ENCODE measurements at places on chromosomes 5 and 9.
A peak's percentile ranks its signal among the peaks of the same experiment; 100 is the strongest.

GRCh38 chr5:107219993-107220392, 450.7 kb downstream of the EFNA5 start:
- no peak for DNase-seq

GRCh38 chr5:96004087-96004486, 42.4 kb upstream of the ELL2 start:
- DNase-seq = no peak

DNA sequence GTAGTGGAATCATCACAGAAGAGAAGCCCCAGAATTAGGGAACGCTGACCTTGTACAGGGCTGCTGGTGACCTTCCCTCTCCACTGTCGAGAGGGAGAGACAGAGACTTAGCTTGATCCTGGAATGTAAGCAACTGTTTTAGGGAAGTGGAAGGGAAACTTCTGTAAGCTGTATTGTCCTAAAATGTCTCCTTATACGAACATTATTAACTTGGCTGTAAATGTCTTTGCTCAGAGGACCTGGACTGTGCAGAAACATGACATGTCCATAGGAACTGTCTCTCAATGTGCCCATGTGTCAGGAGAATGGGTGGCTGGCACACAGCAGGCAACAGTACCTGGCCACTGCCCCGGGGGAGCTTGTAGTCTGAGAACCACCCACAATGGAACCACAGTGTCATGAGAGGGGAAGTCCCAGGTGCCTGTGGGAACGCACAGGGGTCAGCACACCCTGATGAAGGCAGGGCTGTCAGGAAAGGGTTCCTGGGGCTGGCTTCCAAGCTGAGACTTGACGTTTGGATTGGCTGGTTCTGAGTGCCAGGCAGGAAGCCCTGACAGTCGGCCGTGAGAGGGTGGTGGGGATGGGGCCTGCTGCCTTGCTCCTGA, 34.0 kb downstream of the DAP start:
- no peak for DNase-seq

DNA sequence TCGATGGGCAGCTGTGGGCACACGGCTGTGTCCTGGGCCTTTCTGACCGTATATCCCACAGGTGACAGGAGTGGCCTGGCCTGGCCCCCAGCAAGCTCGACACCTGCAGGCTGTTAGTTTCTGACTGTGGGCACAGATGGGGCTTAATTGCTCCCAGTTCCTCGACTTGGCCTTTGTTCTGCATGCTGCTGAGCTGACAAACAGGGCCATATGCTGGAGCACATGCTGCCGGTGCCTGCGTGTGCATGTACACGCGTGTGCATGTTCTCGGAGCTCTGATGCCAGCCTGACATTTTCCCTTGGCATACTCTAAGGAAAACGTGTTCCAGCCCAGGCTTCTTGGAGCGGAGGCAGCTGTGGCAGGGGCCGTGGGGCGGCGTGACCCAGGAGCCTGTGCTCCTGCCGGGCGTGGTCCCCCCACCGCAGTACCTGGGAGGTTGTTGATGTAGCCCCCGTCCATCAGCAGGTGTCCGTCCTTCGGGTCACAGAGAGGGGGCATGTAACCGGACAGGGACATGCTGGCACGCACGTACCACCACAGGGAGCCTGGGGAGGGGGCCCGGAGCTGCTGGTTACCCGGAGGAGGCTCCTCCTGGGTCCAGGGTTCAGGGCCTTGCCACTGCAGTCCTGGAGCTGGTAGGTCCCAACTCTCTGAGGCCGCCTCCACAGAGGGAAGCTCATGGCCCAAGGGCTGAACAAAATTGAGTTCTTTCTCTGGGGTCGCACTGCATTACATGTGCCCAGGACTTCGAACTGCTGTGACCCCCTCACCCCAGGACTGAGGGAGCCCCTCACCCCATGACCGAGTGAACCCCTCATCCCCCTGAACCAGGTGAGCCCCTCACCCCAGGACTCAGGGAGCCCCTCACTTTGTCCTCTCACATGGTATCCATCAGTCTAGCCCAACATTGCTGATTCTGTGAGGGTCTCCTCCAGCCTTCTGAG, 4.1 kb upstream of the NSMF start:
- no peak for DNase-seq

GRCh38 chr5:139636207-139636792, 11.8 kb upstream of the CXXC5 start:
- DNase-seq = no peak

DNA sequence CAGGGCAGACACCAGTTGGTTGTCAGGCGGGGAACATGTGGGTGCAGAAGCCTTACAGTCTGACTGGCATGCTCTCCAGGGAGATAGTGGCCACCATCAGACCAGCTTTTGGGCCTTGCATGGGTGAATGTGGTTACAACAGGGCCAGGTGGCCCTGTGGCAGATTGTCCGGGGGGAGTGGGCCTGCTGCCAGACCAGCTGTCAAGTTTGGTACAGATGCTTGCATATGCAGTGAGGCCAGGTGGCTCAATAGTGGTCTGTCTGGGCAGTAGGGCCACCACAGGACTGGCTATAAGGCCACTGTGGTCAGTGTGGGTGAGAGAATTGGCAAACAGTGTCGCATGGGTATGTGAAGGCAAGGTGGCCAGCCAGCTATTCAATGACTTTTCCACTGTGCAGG, 148.7 kb downstream of the FAM174A start:
- no peak for DNase-seq

- DNase-seq = no peak
These were observed 457 bp upstream of the IDNK start for GRCh38 chr9:83622433-83622938.

GRCh38 chr9:135592331-135592590, 30.7 kb downstream of the PAEP start:
- no peak for DNase-seq

DNA sequence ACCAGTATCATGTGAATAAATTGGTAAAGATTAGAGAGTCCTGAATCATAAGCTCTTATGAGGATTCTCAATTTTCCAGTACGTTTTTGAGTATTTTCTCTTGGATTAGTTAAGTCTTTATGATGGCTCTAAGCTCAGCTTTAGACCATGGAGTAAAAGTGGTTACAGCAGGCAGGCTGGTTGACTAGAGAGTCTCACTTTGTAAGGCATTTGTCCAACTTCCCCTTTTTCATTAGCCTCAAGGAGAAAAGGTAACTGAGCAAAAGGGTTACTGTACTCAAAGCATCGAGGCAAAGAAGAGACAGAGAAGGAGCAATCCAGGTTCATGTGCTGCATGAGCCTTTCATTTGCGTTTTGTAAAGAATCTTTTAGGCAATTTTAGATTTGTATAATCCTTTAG, 8.5 kb downstream of the NOP16 start:
- DNase-seq = no peak

GRCh38 chr9:85041466-85042137, 372.1 kb downstream of the NTRK2 start:
- DNase-seq = no peak

GRCh38 chr5:134503088-134503936, 22.2 kb upstream of the JADE2 start:
- DNase-seq = peak; percentile 72

DNA sequence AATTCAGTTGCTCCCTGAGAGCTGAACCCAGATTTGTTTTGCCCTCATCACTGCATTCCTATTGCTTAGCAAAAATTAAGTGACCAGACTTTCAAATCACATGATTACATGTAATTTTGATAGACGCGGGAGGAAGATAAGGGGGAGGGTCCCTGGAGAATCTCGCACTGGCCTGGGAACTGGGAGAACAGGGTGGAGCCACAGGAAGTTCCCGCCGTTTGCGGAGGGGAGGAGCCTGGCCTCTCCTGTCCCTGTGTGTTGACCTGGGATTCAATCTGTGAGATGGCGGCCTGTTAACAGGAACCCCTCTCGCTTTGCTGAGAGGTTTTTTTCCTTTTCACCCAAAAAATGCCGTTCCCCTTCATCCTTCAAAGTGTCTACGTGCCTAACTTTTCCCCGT, 142.9 kb upstream of the OR13F1 start:
- no peak for DNase-seq

- DNase-seq = no peak
These were observed 246.9 kb downstream of the ZSWIM6 start for GRCh38 chr5:61578858-61579503.

DNA sequence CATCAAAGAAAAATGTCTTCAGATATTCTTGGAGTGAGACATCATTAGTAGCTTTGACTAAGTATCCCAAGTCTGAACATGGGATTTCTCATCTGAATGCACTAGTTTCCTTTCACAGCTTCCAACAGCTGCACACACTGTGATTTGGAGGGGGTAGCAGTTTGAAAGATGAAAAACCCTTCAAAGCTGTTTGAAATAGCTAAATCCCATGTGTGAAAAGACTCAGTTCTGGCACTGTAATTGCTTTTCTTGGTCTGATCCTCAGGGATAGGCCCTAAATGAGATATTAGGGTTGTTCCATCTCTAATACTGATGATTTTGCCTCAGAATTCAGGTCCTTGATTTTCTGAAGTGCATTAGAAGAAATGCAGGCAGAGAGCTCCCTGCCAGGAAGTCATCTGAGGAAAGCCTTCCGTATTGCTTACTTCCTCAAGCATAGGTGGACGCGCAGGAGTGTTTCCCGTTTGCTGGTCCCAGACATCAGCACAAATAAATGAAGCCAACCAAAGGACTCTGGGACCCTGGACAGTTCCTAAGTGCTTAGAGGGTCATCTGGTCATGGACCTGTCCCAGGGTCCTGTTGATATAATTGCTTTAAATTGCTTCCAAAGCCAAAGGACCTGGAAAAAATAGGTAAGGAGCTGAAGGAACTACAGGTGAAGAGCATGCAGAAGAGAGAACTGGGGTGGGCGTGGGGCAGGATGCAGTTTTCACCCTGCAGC, 25.6 kb upstream of the FRMPD1 start:
- no peak for DNase-seq

GRCh38 chr5:31100047-31100575, 93.4 kb upstream of the CDH6 start:
- DNase-seq = no peak

- DNase-seq = no peak
These were observed 376.9 kb upstream of the KCNN2 start for GRCh38 chr5:113984928-113985327.

GRCh38 chr5:135263022-135263668, 135.9 kb downstream of the MACROH2A1 start:
- DNase-seq = no peak

GRCh38 chr9:68749579-68750159, 44.6 kb downstream of the PIP5K1B start:
- DNase-seq = peak; percentile 7

DNA sequence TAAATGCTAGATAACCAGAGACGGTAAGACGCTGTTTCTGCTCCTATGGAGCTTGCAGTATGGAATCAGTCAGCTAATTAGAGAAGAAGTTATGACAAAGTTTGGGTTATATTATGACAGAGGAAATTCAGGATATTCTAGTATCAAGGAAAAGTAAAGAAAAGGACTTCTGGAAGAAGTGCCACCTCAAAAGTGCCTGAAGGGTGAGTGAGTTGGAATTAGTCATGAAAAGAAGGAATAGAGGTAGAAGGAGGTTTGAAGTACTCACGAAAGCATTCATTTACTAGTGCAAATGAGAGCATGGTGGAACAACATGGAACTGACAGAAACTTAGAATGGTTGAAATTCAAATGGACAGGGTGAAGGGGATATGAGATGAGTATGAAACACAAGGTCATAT, 40.4 kb upstream of the MTAP start:
- no peak for DNase-seq

DNA sequence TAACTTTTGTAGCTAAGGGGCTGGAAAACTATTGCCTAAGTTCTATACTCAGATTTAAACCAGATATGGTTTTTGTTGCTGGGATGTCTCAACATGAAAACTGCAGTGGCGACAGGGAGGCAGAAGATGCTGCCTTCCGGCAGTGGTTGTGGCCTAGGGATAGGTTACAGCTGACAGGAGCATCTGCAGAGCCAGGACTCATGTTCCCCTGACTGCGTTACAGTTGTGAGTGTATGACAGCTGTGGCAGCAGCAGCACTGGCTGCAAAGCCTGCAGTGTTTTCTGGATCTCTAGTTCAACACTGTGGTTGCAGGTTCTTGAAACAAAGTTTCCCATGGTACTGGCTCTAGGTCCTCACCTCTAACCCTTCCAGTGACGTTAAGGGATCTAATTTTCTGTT, 498.8 kb upstream of the CDH18 start:
- no peak for DNase-seq

DNA sequence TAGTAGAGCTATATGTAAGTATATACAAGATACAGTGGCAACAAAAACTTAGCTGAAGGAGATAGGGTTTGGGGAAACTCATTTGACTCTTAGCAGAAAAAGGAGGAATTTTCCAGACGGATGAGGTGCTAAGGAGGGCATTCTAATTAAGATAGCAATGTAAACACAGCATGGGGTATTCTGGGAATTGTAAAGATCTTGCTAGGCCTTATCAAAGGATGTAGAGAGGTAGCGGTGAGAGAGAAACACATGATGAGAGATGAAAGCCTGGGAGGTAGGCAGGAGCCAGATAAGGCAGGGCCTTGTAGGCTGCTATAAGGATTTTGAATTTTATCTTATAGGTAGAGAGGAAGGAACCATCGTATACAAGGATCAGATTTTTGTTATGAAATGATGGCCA, 106.6 kb upstream of the KCNN2 start:
- DNase-seq = no peak
